Aorta (tissue), 5 donors: ENCODE measurements at places on chromosomes 1 and 21. TPM values are rescaled to one million over a fixed set of nuclear protein-coding genes. Genes with fewer than 3 reads are reported as not detected.

LMOD1 gene
- total RNA-seq: 347 TPM

GRCh38 chr1:19845555-19845954, 30.5 kb upstream of the RNF186 start:
- DNase-seq: no peak

GRCh38 chr1:176222196-176222595, 15.1 kb upstream of the COP1 start:
- no peak for DNase-seq

FCRL4 gene
- total RNA-seq: not detected

DNA sequence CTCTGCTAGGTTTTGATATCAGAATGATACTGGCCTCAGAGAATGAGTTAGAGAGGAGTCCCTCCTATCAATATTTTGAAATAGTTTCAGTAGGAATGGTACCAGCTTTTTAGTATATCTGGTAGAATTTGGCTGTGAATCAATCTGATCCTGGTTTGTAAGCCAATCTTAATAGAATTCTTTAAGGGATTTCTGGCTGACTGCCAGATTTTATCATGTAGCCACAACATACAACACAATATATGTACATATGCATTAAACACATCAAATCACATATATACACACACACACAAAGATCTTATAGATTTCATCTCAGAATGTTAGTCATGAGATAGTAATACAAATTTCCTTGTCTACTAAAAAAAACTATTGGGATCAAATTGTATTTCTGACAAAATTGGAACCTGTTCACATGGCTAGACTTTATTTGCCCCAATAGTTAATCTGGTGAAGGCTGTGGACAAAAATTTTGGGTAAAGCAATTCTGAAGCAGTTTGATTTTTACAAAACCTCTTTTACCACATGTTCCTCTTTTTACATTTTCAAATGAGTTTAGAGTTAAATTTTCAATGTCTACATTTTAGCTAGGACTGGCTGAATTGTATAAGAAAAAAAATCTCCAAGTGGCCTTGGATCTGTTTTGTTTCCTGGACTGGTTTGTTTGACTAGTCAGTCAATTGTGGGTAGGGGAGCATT, 151.7 kb downstream of the FASLG start:
- DNase-seq: no peak

SPRR2B gene
- total RNA-seq: not detected

B3GALT2 gene
- 0.51 TPM for total RNA-seq

DNA sequence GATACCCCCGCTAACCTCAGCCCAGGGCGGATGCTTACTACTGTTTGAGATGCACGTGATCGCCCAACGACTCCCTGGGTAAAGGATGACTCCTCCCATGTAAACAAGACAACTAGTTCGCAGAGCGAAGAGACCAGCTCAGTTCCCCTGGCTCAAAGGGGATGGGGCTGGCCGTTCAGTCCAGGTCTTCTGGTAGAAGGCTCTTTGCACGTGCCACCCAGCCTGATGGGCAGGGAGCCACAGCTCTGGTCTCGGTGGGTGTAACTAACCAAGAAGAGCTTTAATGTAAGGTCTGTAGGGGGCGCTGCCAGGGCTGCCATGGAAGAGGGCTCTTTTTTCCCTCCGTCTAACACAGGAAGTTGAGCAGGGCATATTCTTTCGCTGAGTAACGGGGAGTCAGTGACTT, 49.4 kb upstream of the PARP1 start:
- no peak for DNase-seq

KCNJ10 gene
- 0.10 TPM for total RNA-seq

DNA sequence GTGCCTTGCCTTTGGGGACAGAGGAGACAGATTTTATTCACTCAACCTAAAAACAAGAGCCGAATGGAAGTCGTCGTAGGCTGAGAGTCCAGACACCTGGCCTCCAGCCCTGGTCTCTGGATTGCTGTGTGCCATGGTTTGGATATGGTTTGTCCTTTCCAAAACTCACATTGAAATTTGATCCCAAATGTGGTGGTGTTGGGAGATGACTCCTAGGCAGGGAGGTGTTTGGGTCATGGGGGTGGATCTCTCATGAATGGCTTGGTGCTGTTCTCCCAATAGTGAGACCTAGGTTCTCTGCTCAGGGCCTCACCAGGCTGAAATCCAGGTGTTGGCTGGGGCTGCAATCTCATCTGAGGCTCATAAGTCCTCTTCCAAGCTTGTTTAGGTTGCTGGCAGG, 75.5 kb downstream of the FOXD2 start:
- DNase-seq: no peak

CASQ2 gene
- total RNA-seq: 21.3 TPM

DNA sequence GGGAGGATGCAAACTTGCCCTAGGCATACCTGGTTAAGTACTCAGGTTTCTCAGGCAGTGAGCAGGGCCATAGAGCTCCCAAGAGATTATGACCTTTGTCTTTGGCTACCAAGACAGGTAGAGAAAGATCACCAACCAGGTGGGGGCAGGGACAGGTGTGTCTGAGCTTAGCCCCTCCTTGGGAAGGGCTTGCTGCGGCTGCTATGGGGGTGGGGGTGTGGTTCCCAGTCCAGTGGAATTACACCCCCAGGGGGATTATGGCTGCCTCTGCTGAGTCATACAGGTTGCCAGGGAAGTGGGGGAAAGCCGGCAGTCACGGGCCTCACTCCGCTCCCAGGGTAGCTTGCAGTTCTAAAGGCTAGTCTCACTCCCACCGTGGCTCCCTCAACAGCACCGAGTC, 65.2 kb upstream of the FAM163A start:
- no peak for DNase-seq

DNA sequence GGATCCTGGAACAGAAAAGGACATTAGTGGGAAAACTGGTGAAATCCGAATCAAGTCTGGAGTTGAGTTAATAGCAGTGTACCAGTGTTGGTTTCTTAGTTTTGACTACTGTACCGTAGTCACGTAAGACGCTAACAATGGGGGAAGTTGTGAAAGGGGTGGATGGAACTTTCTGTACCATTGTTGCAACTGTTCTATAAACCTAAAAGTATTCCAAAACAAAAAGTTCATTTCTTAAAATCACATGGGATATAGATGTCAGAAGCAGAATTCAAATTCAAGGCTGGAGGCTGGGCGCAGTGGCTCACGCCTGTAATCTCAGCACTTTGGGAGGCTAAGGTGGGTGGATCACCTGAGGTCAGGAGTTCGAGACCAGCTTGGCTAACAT, 16.9 kb downstream of the ARHGEF19 start:
- no peak for DNase-seq

SPATA6 gene
- 33.2 TPM for total RNA-seq

- no peak for DNase-seq
Measured at GRCh38 chr1:108010581-108010980, 45.6 kb upstream of the VAV3 start.

- no peak for DNase-seq
Measured at GRCh38 chr1:229871078-229871676, 195.9 kb upstream of the GALNT2 start.

DNA sequence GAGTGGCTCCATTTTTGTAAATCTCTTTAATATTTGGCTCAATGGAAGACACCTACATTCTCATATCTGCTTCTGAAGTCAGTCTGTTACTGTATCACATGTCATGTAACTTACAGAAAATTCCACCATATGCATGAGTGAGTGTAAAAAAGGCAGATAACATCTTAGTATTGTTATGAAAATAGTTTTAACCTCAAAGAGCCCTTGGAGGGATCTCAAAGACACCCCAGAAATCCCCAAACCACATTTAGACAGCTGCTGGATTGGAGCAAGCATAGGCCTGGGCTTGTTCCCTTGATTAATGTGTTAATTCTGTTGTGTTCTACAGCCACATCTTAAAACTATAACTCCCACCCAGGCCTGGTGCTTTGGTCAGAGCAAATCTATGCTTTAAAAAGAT, 16.9 kb downstream of the MACO1 start:
- DNase-seq: no peak

CHML gene
- total RNA-seq: 9.9 TPM

RAB42 gene
- total RNA-seq: 2.0 TPM

DNA sequence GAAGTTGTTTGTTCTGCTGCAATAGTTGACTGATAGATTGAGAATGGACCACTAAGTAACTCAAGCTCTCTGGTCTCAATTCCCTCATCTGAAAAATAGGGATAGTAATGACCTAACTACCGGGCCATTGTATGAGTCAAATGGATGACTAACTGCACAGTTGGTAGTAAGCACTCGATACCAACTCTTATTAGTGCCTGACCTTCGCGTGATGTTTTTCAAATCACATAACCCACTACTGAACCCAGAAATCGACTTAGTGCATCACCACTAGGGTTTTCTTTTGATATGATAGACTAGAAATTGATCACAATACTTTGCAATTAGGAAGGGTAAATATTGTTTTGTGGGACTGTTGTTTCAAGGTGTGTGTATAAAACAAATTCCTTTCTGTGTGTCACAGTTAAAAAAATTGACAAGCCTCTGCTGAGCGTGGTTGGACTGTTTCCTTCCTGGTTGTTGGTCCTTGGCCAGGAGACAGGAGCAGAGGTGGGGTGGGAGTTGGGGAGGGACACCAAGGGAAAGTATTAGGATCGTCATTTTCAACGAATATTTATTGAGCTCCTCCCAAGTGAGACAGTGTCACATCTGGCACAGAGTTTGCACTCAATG, 54.0 kb upstream of the LRP8 start:
- DNase-seq: no peak
